ENCODE measurements at places on chromosomes 1 and 21.

DNA sequence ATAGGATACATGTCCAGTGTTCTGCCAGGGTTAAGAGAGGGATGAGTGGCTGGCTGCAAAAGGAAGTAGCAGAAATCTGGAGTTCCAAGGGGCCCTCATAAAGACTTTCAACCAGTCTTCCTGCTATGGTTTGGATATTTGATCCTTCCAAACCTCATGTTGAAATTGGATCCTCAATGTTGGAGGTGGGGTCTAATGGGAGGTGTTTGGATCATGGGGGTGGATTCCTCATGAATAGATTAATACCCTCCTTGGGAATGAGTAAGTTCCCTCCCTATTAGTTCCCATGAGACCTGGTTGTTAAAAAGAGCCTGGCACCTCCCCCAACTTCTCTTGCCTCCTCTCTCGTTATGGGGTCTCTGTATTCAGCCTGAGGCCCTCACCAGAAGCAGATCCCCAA is 10.1 kb upstream of the GNG12 start:
- no peak for DNase-seq

GRCh38 chr1:5847013-5847659 is 145.1 kb downstream of the NPHP4 start:
- no peak for DNase-seq

- no peak for DNase-seq
Observed at GRCh38 chr1:171252482-171252881, 4.2 kb downstream of the FMO1 start.

GRCh38 chr1:12539705-12540579 is 78.1 kb downstream of the DHRS3 start:
- no peak for DNase-seq

DNA sequence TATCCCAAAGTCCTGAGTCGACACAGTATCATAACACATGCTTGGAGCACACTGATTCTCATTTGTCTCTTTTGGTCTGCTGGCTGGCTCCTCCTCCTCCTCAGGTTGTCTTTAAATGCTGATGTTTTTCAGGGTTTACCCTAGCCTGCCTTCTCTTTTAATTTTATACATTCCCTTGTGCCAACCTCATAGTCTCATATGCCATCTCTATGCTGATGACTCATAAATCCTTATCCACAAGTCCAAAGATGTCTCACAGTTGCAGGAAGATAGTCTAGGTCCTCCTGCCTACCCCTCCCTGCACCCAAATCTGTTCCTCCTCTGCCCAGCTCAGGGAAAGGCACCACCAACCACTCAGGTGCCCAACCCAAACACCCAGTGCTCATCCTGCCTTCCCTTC is 108.3 kb downstream of the SIPA1L2 start:
- no peak for DNase-seq

GRCh38 chr1:172517081-172517480 is 15.9 kb upstream of the SUCO start:
- no peak for DNase-seq

DNA sequence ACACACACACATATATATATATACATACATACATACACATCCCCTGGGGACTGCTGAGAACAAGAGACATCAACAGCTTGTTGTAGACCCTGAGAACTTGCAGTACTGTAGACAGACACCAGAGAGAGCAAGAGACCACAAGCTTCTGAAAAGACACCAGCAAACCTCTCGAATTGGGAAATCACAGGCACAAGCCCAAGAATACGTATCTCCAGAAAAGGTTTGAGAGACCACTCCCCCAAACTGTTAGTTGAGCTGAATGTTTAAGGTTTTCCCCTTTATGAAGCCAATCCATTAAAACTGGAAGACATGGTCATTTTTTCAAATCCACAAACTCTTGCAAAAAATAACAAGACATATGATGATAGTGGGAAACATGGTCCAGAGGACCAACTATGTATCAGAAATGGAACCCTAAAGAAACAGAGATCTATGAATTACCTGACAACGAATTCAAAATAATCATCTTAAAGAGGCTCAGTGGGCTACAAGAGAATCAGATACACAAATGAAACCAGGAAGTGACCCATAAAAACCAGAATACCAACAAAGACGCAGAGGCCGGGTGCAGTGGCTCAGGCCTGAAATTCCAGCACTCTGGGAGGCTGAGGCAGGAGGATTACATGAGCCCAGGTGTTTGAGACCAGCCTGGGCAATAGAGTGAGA is 45.1 kb downstream of the SLC2A1 start:
- peak; percentile 34 for DNase-seq

GRCh38 chr1:114660238-114660637 is 9.6 kb downstream of the DENND2C start:
- no peak for DNase-seq

- no peak for DNase-seq
Observed at GRCh38 chr21:42061195-42061985, 9.7 kb upstream of the UMODL1 start.

DNA sequence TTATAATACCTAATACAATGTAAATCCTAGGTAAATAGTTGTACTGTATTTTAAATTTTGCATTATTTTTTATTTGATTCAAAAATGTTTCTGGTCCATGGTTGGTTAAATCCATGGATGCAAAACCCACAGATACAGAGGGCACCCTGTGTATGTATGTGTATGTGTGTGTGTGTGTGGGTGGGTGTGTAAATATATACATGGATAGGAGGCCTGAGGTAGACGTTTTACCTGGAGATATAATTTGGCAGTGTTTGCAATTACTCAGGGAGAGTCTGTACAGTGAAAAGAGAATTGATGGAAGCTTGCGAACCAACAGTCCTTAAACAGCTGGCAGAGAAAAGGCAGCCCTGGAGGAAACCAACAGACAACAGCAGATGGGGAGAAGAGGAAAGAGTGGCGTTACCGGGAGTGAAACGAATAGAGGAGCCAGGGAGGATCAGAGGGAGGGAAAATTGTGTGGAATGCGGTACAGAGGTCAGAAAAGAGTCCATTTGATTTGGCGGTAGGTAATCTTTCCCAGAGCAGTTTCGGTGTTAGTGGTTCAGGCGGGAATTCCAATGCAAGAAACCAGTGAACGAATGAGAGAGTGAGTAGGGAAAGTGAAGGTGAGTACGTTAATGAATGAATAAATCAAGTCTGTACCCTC is 47.9 kb upstream of the NBL1 start:
- no peak for DNase-seq
